Upper lobe of right lung (tissue), 1 donor: ENCODE measurements at places on chromosomes 16 and 17. TPM values are rescaled to one million over a fixed set of nuclear protein-coding genes. Genes with fewer than 3 reads are reported as not detected.

Gene SLC9A5
- 2.4 TPM for total RNA-seq

Gene NTN1
- total RNA-seq = 4.1 TPM

Gene CLEC3A
- total RNA-seq = not detected

Gene STAC2
- 0.46 TPM for total RNA-seq

Gene SLC16A11
- 6.8 TPM for total RNA-seq

Gene PRCD
- total RNA-seq = 7.7 TPM

Gene SLC12A3
- total RNA-seq = not detected

Gene ZNF287
- 4.7 TPM for total RNA-seq

Gene CDIPT
- 83.2 TPM for total RNA-seq

Gene PRKCA
- 43.4 TPM for total RNA-seq

Gene TBX4
- total RNA-seq = 28.6 TPM

Gene TPSG1
- total RNA-seq = 2.3 TPM

Gene RARA
- total RNA-seq = 69.7 TPM

Gene BAHCC1
- total RNA-seq = 23.3 TPM

Gene HAS3
- total RNA-seq = 8.2 TPM

Gene NPTX1
- total RNA-seq = 1.3 TPM

Gene ADCY7
- 88.1 TPM for total RNA-seq

Gene KRTAP9-8
- not detected for total RNA-seq
